RWPE1 (cell line): ENCODE measurements at places on chromosomes 2 and 18.

DNA sequence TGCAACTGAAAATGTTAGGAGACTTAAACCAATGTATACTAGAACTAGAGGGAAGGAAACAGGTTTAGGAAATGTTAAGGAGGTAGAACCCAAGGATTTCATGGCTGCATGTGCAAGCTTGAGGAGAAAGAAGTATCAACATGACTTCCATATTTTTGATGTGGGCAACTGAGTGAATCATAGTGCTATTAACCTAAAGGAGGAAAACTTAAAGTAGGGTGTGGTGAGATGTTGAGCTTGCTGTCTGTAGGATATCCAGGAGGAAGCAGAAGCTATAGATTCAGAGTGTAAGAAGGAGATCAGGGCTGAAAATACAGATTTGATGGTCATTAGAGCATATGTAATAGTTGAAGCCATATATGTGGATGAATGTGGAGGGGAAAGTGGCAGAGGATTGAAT lies 31.5 kb downstream of the NDC80 start:
- no peak for DNase-seq

- DNase-seq: no peak
These were observed 1.3 kb upstream of the BAZ2B start for GRCh38 chr2:159617646-159618045.

- no peak for DNase-seq
These were observed 1038.7 kb upstream of the NRXN1 start for GRCh38 chr2:52070665-52071064.

DNA sequence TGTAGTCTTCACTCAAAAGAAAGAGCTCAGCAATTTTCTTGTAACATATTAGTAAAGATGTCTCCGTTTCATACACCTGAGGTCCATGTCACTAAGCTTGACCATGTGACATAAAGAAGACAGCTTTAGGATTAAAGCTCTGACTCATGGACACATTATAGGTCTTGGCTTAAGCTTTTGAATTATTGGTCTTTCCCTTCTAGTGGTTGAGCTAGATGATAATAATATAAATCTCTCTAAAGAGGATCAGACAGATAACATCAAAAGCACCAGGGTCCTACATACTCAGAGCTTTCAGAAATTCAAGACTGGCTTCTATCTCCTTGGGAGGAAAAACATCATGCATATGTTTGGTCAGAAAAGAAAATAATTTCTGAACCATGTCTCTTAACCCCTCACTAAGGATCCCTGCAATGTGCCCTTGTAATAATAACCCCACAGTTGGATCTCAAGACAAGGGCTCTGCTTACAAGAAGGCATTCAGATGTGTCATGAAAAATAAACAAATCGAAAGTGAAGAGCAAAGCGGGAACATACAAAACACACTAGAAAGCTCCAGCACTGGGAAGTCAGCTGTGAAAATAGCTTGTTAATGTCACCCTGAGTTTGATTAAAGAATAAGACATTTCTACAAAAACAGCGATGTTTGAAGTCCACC lies 174.5 kb downstream of the PID1 start:
- DNase-seq: no peak

- no peak for DNase-seq
These were observed 9.5 kb upstream of the CATIP start for GRCh38 chr2:218347172-218347571.

GRCh38 chr2:176768185-176768584 lies 444.4 kb upstream of the HNRNPA3 start:
- DNase-seq: no peak

DNA sequence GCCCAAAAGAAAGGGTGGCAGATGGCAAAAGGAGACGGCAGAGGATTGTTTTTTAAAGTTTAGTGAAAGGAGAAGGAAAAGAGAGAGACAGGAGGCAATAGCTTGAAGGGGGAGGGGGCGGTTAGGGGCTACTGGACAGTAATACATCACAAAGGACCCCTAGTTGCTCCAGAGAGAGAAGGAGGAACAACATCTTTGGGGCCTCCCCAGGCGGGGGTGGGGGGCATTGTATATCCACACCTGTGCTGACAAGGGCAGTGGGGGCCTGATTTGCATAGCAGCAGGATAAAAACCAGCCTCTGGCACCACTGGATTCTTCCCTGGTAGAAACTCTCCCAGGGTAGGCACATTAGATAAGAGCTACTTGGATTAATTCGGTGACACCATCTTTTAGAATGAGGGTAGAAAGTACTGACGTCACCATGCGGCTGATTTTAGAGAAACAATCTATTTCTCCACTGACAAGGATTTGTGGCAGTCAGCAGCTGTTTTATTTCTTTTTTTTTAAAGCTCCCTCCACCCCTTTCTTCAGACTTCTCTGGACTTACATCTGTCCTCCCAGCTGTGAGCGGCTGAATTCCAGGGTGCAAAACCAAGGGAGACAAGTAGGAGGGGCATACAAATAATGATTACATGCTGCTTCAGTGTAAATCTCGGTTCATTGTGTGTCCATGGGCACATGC lies 199.8 kb upstream of the NRP2 start:
- no peak for DNase-seq

DNA sequence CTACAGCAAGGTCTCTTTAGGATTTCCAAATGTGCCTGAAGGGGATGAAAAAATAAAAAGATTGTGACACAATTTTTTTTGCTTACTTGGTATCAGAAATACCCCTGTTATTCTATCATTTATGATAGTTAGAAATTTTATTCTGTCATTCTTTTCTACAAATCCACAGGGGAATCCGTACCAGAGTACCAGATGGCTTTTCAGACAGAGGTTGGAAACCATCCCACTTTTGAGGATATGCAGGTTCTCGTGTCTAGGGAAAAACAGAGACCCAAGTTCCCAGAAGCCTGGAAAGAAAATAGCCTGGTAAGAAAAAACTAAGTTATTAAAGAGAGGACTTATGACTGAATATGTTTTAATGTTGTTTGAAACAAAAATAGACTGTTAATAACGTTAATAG lies 92.6 kb upstream of the FAM117B start:
- DNase-seq: no peak

GRCh38 chr2:69979902-69980807 lies 18.7 kb upstream of the ASPRV1 start:
- DNase-seq: no peak

GRCh38 chr2:239898292-239898925 lies 126.7 kb downstream of the NDUFA10 start:
- no peak for DNase-seq

- DNase-seq: peak; percentile 71
These were observed 216.8 kb downstream of the CAMKMT start for GRCh38 chr2:44578471-44579093.

DNA sequence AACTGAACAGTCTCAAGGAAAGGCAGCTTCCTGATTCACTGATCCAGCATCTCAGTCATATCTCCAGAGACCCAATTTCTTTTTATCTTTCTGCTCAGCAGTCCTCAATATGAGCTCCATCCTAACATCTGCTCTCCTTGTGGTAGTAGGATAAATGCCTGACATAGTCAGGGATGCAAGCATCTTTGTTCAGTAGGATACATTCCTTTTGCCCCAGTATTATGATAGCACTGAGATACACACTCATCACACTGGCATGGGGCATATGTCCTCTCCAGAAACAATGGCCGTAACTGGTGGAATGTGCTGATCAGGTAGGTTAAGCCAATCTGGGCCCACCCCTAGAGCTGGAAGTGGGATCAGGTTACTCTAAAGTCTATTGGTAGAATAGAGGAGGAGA lies 207.2 kb downstream of the ETAA1 start:
- no peak for DNase-seq

DNA sequence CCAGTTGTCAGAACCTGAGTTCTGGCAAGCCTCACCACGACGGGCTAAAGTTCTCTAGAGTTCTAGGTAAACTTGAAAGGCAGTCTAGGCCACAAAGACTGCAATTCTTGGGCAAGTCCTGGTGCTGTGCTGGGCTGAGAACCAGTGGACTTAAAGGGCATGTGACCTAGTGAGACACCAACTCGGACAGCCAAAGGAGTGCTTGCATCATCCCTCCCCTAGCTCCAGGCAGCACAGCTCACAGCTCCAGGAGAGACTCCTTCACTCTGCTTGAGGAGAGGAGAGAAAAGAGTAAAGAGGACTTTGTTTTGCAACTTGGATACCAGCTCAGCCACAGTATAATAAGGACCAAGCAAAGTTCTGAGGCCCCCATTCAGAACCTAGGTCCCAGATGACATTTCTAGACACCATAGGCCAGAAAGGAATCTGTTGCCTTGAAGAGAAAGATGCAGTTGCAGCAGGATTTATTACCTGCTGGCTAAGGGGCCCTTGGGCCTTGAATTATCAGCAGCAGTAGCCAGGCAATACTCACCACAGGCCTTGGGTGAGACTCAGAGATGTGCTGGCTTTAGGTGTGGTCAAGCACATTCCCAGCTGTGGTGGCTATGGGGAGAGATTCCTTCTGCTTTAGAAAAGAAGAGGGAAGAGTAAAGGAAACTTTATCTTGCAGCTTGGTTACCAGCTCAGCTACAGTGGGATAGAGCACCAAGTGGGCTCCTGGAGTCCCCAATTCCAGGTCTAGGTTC lies 51.8 kb downstream of the UPP2 start:
- DNase-seq: no peak

- DNase-seq: no peak
These were observed 4.7 kb upstream of the ZNF516 start for GRCh38 chr18:76499637-76500340.

- DNase-seq: no peak
These were observed 330.7 kb downstream of the MTX2 start for GRCh38 chr2:176599796-176600485.

DNA sequence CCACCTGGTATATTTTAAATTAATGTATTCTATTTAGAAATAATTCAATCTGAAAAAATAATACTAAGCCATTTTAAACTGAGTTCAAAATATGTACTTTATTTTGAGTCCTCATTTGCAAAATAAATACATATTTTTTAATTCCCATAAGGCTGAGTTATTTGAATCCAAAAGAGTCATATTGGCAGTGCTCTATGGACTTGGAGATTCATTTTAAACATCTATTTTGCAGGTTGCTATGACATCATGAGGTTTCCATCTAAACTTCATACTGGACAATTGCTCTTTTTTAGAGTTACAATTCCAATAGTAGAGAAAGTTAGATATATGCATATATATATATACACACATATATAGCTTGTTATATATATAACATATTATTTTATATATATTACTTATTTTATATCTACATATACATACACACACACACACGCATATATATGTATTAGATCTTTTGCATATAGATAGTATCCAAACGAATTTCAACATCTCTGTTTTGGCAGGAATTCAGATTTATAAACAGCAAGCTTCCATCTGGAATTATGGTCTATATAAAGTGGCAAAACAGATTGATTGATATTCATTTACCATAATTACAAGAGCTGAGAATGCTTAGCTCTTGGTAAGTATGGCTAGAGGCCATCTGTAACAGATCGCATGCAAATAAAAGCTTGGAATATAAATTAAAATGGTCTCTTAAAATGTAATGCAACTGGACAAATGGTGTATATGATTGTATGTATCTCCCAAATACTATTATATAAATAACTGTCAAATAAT lies 34.9 kb downstream of the NOL4 start:
- no peak for DNase-seq

DNA sequence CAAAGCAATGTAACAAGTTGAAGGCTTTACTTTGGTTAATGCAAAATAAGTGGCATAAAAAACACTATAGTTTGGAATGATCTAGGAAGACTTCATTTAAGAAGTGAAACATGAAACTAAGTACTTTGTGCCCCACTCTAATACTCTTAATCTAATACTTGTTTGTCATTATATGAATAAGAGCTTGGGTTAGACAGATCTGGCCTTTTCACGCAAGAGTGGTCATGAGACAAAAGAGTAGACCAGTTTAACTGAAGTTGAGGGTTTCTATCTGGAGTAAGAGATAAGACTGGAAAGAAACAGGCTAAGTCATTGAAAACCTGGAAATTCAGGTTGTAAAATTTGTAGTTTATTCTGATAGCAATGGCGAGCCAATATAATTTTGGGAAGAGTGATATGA lies 2.8 kb downstream of the SLC30A6 start:
- no peak for DNase-seq

- DNase-seq: no peak
These were observed 251.2 kb downstream of the ACKR3 start for GRCh38 chr2:236820763-236821344.

GRCh38 chr2:206856513-206856912 lies 82.8 kb upstream of the CPO start:
- no peak for DNase-seq

GRCh38 chr2:1722692-1723091 lies 21.6 kb downstream of the PXDN start:
- no peak for DNase-seq
